ENCODE measurements at places on chromosomes 5 and 9.

DNA sequence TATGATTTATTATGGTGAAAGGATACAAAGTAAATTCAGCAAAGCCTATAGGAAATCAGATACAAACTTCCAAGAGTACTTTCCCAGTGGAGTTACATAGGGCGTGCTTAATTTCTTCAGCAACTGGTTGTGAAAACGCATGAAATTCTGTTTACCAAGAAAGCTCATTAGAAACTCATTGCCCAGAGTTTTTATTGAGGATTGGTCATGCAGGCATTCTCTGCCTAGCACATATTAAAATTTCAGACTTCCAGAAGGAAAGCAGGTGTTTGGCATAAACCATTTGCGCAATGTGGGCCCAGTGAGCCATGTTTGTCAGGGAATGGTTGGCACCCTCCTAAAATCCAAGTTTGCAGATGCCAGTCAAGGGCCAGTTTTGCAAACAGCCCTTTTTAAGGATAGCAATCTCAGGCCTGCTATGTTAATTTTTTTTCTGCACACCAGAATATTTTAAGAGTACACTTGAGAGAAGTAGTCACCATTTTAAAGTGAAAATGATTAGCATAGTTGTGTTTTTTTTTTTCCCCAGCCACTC, 311.1 kb upstream of the CHD1 start:
- no peak for DNase-seq

DNA sequence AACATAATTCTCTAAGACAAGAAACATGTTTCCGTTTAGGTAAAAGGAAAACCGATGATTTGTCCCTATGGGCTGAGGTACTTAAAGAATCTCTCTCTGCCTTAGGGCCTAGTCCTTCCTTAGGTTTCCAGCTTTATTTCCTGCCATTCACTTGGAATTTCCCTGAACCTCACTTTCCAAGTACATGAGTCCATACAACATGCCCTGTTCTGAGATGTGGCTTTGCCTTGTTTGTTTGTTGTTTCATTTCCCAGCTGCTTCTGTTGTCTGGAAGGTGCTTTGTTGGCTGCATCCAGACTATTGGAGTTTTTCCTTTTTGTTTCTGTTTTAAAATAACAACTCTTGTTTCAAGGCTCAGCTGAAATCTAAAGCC, 95.2 kb downstream of the ALDH1A1 start:
- no peak for DNase-seq

DNA sequence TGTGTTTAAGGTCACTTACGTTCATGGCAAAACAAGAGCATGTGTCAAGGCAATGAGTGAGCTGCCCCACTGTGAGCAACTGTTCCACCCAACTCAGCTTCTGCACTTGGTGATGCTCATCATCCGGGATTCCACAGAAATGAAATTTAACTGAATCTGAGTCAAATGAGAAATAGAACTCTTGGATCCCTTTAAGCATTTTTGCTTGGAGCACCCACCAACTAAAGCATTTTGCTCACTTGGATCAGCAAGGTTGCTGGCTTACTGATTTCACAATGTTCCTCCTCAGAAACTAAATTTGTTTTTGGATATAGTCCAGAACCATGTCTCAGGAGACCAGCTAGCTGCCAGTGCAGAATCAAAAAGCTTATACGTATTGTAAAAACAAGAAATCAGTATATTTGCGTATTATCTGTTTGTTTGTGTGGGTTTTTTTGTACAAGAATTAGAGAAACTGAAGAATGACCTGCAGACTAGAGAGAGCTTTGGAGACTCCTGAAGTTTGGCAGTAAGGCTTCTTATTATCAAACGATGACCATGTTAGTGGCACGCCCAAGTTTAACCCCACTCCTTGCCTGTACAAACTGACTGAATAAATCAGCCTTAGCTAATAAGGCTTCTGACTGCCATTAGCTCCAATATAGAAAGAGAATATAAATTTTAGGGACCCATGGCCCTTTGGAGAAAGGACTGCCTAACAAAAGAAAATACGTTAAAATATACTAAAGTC, 153.8 kb upstream of the FST start:
- DNase-seq, result no peak

GRCh38 chr5:134534058-134534725, 8.7 kb downstream of the JADE2 start:
- no peak for DNase-seq

DNA sequence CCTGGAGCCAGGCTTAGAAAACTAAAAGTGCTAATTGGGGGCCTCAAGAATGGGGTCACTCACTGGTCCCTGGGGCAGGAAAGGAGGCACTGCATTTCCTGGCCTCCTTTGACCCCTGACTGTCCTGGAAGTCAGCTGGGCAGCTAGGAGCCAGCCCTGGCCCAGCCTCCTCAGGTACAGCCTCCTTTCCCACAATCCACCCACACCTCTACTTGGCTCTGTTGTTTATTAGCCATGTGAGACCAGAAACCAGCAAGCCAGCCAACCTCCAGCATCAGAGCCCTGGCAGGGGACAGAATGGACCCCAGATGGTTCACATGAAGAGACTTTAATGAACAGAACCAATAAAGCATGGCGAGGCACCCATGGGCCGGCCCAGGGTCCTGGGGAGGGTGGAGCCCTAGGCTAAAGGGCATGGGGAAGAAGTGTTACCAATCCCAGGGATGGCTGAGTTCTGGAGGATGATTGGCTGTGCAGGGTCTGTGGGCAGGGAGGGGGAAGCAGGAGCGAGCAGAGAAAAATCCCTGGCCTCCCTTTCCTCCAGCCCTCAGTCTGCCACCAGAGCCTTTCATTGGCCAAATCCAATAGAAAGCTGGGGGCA, 55.3 kb upstream of the ANGPTL2 start:
- DNase-seq, result no peak
